OCI-M1 (cell line): ENCODE measurements at places on chromosomes 6 and 20.

DNA sequence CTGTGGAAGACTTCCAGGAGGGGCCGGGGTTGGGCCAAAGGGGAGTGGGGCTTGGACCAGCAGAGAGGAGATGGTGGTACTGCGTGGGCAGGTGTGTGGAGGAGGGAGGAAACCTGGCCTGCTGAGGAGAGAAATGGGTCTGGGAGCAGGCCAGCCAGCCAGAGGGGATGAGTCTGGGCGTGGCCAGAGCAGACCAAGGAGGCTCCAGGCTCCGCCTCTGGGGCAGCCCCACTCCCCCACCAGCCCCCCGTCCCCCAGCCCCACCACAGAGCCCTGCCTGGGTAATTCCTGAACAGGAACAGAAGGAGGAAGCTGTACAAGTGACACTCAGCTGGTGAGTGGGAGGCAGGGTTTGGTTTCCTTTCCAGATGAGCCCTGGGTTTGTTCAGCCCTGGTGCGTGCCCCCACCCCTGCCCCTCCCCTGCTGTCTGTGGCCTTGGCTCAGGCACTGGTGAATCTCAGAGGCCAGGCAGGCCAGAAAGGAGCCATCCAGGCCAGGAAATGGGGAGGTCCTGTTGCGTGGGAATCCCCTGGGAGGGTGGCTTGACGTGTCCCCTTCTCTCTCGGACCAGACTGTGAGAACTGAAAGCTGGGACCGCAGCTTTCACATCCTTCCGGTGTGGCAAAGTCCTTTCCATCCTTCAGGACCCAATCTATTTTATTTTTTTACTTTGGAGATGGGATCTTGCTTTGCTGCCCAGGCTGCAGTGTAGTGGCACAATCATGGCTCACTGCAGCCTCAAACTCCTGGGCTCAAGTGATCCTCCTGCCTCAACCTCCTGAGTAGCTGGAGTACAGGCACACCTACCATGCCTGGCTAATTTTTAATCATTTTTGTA is 9.4 kb upstream of the SRC start:
- DNase-seq: peak; percentile 84

DNA sequence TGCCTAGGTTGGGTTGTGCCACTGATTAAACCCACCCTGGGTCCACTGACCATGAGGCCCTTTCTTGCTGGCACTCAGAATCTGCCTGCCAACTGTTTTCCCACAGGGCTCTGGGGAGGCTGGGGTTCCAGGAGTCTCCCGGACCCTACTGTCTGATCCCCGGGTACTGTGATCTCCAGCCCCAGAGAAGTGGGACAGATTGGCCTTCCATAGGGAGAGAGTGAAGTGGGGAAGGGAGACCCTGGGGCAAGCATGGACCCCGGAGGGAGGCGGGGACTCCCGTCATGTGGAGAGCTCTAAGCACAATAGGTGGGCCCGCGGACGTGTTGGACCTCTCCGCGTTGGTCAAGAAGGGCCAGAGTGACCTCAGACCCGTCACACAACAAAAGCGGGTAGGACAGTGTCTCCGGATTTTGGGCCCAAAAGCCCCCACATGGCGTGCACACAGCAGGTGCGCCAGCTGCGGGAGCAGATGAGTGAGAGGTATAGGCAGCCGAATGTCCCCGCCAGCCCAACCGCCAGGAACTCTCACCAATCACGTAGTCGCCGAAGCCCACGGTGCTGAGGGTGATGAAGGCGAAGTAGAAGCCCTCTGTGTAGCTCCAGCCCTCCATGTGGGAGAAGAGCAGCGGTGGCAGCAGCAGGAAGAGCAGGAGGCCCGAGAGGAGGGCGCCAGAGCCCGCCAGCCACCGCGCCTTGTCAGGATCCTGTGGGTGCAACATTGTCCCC is 10.6 kb downstream of the KCNK17 start:
- no peak for DNase-seq

GRCh38 chr6:73523434-73524123 is 2.7 kb upstream of the EEF1A1 start:
- DNase-seq: peak; percentile 93

GRCh38 chr6:33839399-33840047 is 35.7 kb upstream of the MLN start:
- no peak for DNase-seq

DNA sequence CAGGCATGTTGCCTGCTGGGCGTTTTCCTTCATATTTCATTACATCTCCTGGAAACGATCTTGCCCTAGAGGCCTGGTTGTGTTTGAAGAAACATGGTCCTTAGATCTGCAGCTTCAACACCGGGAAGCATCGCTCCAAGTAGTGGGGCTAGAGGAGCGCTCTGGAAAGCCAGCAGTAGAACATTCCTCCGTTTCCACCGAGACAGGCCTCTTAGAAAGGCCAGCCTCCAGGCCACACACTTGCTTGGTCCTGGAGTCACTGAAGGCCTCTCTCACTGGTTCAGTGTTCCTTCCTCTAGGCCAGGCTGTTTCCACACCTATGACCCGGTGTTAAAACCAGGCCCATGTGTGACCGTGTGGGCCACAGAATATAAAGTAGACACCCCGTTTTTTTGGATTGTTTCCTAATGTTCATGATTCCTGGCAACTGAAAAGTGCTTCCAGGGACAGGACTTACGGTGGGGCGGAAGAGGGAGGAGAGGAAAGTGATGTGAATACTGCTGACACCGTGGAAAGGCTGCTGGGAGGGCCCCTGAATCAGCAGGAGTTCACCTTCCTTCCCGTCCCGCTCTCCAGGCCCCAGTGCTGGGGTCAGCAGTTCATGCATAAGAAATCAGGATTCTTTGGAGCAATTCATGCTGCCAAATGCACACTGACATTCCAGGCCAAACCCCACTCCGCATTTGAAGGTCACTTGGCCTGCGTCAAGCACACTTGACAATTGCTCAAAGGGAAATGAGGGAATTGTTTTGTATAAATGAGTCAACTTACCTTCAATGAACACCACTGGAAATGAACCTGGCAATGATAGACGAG is 83.8 kb downstream of the IYD start:
- no peak for DNase-seq

GRCh38 chr6:7914991-7915789 is 4.6 kb upstream of the TXNDC5 start:
- no peak for DNase-seq

DNA sequence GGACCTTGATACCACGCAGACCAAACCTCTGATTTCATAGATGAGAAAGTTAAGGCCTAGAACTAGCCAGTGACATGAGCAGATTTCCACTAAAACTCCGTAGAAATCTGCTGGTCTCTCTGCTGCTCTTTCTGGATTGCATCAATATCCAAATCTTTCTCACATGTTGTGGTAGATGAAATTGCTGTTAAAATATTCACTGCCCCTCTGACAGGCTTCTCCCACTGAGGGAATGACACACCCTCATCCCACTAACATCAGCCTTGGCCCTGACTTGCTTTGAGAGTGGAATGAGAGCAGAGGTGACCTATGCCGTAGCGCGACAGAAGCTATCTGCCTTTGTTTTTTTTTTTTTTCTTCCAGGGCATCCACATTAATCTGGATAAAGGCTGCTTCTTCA is 20.4 kb upstream of the EXOC2 start:
- no peak for DNase-seq

- DNase-seq: no peak
Measured at GRCh38 chr6:7993952-7994351, 70.2 kb downstream of the BLOC1S5 start.

DNA sequence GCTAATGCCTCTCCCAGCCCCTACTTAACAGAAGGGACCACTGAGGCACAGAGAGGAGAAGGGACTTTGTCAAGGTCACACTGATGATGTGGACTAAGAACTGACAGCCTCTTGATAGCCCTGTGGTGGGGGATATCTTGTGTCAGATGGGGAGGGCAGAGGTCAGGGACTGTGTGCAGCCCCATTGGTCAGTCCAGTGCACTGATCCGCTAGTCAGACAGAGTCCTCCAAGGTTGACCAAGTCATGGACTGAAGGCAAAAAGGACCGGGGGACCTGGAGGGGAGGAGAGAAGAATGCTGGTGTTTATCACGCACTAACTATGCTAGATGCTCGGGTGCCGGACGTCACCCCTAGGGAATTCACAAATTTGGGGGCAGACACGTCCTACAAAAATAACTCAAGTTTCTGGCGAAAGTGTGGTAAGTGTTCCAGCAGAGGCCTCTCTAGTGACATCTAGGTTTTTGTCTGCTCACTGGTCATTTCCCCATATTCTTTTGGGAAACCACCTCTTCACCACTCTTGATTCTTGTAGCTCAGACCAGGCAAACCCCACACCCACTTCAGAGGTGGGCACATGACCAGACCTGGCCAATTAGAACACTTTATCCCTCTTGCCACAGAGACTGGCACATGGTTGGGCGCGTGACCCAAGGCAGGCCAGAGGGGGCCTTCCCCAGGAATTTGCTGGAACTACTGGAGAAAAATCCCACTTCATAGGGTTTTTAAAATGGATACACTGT is 21.0 kb downstream of the TCF15 start:
- peak; percentile 27 for DNase-seq

DNA sequence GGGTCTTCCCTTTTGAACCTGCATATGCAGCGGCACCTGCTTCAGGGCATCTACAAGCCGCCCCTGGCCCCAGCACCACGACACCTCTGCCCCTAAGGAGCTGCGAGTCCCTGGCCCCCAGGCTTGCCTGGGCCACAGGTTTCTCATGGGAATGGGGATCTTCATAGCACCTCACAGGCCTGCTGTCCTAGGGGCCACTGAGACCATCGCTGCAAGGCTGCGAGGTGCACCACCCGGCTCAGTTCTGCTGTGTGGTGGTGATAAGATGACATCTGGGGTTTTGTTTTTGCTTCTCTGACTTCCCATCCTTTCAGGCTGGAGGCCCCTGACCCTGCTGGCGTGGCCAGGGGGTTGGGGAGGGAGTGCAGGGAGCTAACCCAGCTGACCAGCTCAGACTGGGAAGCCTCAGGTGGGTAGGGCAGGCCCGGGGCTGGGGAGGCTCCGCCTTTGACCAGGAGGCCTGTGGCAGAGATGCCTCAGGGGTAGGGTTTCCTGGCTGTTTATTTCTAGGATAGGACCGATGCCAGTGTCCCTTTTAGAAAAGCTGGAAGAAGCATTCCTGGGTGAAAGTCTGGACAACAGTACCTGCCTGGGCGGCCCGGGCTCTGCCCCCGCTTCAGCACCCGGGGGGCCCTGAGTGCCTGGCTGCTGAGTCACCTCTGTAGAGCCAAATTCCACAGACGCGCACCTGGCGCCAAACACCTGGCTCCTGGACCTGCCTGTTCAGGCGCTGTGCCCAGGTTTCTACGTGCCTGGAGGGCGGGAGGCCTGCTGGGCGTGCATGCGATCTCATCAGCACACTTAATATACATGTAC is 264.7 kb downstream of the DLL1 start:
- no peak for DNase-seq

DNA sequence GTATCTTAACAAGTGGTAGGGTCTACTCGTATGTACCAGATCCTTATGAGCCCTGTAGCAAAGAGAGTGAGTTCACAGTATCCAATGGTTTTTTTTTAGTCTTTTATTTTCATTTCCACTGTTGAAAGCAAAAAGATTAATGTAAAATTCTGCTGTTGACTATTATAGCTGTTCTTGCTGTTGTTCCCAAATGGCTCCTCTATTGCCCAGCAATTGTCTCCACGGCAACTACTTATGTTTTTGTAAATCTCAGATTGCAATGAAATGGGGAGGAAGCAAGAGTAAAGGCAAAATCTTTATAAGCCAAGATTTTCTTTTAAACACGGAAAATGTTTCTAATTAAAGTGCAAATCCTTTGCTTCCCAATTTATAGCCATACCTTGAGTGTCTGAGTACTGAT is 406.1 kb downstream of the EPM2A start:
- no peak for DNase-seq

DNA sequence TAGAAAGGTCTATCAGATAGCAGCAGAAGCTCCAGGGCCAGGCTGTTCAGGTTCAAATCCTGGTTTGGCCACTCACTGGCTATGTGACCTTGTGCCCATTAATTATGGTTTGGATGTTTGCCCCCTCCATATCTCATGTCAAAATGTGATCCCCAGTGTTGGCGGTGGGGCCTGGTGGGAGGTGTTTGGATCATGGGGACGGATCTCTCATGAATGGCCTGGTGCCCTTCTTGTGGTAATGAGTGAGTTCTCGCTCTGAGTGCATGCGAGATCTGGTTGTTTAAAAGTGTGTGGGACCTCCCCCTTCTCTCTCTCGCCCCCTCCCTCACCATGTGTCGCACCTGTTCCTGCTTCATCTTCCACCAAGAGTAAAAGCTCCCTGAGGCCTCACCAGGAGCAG is 240.9 kb downstream of the LRFN2 start:
- no peak for DNase-seq
